ENCODE measurements at places on chromosomes 7 and 10. TPM values are rescaled to one million over a fixed set of nuclear protein-coding genes. Genes with fewer than 3 reads are reported as not detected.
A peak's percentile ranks its signal among the peaks of the same experiment; 100 is the strongest.

DNA sequence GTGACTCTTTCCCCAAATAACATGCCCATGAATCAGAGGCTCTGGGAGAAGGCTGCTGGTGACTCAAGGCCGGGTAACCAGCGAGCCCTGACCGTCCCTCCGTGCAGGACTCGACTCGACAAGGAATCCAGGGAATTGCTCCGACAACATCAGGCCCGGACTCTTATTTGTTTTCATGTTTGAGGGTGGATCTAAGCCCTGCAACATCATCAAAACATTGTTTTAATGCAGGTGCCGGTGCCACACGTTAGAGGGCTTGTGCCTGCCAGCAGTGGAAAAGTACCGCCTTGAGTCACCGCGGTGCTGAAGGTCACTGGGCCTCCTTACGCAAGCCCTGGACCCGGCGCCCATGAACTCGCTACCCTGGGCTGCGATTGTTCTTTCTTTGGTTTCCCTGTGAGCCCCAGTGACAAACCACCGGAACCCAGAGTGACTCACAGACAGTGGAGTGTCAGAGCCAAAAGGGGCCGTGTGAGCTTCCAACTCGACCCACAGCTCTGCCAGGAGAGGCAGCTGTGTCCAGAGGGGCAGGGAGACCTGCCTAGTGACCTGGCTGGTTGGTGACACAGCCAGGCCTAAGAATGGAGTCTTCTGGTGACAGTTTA, 139.4 kb upstream of the SHH start:
- no peak for DNase-seq

The ZNF467 gene
- total RNA-seq: 7.0 TPM

GRCh38 chr10:33706746-33707145, 372.3 kb upstream of the NRP1 start:
- no peak for DNase-seq

GRCh38 chr10:11301571-11302111, 284.0 kb downstream of the CELF2 start:
- no peak for DNase-seq

The BAIAP2L1 gene
- total RNA-seq: 1.9 TPM

DNA sequence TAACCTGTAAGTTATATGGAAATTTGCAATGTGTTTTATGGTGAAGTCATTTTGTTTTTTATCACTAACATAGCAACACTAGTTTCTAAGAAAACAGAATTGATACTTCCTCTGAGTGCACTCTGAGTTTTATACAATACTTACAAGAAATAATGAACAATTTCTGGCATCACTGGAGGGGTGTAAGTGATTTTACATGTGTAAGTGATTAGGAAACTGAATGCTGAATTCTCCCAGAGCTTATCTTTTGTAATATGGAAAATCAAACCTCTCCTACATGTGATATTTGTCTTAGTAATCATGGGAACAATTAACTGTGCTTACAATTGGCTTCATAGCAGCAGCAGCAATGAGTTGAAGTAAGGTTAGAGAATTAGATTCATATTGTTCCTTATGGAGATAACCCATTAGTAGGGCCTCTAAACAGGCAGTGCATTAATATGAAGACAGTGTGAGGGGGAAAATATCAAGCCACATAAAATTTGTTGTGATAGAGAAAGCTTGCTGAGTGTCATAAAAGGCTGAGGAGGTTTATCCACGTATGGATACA, 37.4 kb downstream of the SEMA3C start:
- DNase-seq: no peak

The PTER gene
- total RNA-seq: 6.0 TPM

GRCh38 chr7:140640727-140641523, at the start of gene DENND2A:
DENND2A (minus strand) TSS chr7:140640813; CDS start chr7:140602397, 38,416 bp downstream.
- peak; percentile 81 for DNase-seq

The STEAP2 gene
- total RNA-seq: 15.9 TPM

The CDK13 gene
- 28.9 TPM for total RNA-seq

The RTKN2 gene
- 0.03 TPM for total RNA-seq

DNA sequence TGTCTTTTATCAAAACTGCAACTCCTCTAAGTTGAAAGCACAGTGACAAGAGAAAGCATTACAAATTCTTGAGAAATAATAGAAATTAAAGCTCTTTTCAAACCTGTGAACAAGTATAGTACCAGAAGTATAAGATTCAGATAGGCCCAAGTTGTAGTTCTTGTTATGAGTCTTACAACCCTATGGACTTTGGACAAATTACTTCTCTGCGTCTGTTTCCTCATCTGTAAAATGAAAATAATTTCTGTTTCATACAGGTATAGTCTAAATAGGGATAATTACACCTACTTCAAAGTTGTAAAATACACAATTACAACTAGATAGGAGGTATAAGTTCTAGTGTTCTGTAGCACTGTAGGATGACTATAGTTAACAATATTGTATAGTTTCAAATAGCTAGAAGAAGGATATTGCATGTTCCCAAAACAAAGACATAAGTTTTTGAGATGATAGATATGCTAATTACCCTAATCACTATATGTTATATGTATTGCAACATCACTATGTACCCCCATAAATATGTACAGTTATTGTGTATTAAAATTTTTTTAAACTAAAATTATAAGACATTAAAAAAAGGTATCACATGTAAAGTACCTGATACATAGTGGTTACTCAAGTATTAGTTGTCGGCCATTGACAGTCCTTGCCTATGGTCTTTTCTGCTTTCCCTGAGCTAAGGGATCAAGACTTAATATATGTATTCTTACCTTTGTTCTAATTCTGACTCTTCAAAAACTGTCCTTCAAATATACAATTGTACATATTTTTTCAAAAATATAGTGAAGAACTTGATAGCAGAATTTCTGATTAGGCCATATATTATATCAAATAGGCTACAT, 1.8 kb upstream of the WASL start:
- no peak for DNase-seq

DNA sequence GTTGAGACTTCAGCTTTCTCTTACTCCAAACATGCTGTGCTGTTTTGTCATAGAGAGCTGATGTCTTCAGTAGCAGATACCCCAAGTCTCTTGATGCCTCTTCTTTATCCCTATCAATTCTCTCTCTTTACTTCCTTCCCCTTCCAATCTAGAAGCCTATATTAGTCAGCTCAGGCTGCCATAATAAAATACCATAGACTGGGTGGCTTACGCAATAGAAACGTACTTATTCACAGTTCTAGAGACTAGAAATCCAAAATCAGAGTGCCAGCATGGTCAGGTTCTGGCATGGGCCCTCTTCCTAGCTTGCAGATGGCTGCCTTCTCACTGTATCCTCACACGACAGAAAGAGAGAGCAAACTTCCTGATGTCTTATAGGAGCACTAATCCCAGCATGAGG, 9.0 kb upstream of the GARS1 start:
- DNase-seq: no peak

GRCh38 chr7:5477126-5477525, 53.5 kb upstream of the TNRC18 start:
- DNase-seq: no peak

DNA sequence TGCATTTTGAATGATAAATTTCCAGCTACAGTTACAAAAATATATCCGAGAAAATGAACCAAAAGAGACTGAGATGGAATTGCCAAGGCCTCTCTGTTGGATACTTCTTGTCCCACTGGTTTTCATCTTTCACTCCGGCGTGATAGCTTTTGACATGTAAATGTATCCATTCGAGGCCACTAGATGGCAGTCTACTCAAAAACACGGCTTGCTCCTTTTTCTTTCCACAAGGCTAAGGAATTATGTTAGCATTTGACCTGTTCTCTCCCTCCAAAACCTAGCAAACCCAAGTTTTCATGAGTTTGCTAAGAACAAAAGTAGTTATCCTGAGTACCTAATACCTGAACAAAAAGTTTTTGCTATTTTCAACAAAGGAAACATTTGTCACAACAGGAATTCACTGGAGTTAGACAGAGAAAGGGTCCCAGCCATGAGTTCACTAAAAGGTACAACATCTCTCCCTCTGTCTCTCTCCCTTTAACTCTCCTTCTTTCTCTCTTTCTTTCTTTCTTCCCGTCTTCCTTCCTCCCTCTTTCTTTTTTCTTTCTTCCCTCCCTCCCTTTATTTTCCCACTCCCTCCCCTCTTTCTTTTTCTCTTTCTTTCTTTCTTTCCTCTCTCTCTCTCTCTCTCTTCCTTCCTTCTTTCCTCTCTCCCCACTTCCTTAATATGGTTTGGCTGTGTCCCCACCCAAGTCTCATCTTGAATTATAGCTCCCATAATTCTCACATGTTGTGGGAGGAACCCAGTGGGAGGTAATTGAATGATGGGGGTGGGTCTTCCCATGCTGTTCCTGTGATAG, 207.9 kb upstream of the MYO3A start:
- DNase-seq: no peak

DNA sequence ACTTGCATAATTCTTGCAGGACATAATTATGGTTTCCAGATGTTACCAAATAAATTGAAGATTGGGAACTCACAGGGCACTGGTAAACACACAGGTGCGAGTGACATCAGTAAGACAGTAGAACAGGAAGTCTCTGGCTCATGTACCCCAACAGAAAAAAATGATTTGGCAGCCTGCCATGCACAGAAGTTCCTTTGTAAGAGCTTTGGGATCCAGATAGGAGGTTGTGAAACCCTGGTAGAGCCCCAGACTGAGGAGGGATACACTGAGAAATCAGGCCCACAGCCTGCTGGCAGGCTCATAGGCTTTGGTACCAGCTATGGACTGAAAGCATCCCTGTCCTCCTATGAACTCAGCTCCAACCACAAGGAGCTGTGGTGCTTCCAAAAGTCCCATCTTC, 118.0 kb downstream of the COBL start:
- no peak for DNase-seq

DNA sequence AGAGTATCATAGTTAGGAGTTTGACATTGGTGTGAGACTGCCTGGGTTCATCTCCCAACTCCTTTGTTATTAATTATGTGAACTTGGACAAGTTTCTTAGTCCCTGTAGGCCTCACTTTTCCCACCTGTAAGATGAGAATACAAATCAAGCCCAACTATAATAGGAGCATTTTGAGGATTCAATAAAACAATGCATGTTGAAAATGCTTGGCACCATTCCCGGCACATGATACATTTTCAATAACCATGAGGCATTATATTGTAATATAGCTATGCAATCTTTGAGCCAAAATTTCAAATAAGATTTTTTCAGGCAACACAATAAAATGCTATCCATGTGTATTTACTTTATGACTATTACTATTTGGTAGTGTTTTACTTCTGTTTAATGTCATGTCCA, 229.0 kb upstream of the SP4 start:
- no peak for DNase-seq

The PPP1R17 gene
- not detected for total RNA-seq

- DNase-seq: no peak
These were observed 144.5 kb downstream of the PTPRN2 start for GRCh38 chr7:158443014-158443687.

DNA sequence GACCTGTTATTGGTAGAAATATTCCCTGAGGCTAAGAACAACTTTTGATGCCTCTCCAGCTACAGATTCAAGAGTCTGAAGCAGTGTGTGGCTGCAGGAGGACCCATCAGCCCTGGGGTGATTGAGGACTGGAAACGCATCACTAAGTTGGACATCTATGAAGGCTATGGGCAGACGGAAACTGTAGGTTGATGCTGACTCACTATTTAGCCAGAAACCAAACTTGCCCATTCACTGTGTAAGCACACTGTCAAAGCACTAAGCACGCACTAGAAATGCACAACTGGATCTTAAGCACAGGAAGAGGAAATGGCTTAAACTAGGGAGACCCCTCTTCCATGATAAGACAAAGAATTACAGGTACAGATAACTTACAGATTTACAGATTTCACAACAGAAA, 20.8 kb downstream of the ACSM6 start:
- DNase-seq: no peak

DNA sequence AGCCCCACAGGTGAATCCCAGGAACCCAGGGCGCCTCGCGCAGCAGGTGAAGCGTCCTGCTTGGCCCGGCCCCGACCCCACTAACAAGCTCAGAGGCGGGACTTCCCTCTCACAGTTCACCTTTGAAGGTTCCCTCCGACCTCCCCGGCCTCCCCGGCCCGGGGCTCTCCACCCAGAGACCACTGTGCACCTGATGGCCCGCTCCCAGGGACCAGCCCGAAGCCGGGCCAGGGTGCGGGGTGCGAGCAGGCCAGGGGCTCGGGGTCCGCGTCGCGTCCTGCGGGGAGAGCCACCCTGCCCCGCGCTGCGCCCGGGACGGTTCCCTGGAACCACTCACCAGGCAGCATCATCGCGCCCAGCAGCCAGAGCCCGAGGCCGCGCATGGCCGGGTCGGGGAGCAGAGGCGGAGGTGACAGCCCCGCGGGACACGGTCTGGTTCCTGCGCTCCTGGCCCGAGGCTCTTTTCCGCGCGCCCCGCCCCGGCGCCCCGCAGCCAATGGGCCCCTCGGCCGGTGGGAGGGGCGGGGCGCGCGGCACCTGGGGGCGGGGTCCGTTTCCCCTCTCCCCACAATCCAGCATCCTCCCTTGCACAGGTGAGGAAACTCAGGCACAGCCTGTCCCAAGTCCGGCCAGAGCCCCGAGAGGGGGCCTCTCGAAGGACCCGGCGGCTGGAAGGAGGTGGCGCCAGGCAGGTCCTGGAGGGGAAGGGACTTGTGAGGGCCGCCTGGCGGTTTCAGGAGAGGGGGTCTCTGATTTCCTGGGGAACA, at the start of gene ADAM8:
Gene ADAM8, minus strand, starts transcription at position 434 of the 767 bp plus-strand sequence. Its CDS starts 51 bp downstream, at position 383.
- DNase-seq: peak; percentile 92

The OGDHL gene
- 11.5 TPM for total RNA-seq

The FAM25A gene
- total RNA-seq: not detected

DNA sequence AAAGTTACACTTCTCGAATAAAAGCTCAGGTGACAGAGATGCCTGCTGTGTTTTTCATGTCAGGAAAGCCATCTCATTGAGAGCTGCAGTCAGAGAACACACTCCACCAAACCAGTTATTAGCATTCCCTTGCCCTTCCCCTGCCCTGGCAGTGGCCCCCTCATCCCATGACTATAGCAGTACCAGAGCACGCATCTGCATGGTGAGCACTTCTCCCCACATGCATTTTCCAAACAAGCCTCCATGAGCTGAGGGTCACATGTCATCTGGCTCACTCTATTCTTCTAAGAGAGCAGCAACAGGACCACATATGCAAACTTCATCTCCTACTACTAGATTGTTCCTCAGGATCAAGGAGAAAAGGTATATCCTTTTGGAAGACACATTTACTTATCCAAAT, 42.4 kb upstream of the FGL2 start:
- no peak for DNase-seq

DNA sequence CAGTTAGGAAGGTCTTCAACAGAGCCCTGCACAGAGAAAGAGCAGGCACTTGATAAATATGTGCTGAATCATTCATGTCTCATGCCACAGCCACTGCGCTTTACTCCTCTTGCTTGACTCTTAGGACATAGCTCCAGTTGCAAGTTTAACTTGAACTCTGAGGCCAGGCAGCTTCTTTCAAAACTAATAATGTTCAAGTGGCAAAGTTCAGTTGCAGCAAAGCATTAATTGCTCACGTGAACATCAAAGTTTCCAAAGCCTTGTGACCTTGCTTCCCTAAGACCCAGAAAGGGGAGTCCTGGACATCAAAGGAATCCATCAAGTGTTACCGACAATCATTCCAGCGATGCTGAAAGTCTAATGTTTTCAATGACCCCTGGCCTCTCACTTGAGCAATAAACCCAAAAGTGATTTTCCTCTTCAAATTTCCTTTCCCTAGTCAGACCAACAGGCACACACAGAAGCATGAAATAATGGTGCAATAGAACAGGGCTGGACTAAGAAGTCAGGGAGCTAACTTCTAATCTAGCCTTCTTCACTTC, 21.8 kb upstream of the TECTB start:
- DNase-seq: no peak

GRCh38 chr10:84224411-84225028, 824 bp downstream of the LRIT2 start:
- DNase-seq: peak; percentile 26

The PAX4 gene
- not detected for total RNA-seq

Data from cardiac septum (tissue), 1 donor.